Stimulated activated CD4-positive, alpha-beta T cell treated with anti-CD3 and anti-CD28 coated beads, TNF-alpha, amount 100 ng/mL, for 24 hours (primary cell): ENCODE measurements at places on chromosomes 6 and 20.
A peak's percentile ranks its signal among the peaks of the same experiment; 100 is the strongest.

- DNase-seq, result no peak
Measured at GRCh38 chr6:3707024-3707423, 44.5 kb downstream of the PXDC1 start.

DNA sequence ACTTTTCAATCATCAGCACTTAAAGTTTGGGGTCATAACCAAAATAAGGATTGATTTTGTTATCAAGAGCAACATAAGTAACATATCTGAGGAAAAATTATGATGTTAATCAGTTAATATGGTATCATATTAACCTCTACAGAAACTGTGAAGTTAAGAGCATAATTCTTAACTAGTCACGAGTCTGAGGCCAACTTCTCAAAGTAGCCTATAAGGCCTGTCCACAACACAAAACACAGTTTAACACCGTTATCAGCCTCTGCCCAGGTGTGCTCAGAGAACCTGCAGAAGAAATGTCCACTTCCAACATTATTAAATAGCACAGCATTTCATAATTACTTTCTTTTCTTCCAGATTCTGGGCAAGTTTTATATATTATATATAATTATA, 1.1 kb downstream of the STX7 start:
- DNase-seq, result no peak

DNA sequence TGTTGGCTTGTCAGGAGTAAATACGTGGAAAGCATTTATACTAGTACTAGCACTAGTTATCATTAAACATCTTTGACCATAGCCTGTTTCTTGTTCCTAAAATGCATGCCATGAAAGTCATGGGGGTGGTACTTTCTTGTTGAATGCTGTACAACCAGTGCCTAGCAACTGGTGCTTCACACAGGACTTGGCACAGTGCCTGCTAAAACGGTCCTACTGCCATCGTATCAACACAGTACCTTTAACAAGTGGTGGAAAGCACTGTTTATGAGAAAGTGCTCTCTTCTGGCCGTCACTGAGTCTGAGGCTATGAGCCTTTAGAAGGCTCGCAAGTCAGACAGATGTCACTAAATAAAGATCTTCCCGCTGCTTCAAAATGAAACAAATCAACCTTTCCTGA, 21.6 kb downstream of the ZNFX1 start:
- DNase-seq, result no peak

DNA sequence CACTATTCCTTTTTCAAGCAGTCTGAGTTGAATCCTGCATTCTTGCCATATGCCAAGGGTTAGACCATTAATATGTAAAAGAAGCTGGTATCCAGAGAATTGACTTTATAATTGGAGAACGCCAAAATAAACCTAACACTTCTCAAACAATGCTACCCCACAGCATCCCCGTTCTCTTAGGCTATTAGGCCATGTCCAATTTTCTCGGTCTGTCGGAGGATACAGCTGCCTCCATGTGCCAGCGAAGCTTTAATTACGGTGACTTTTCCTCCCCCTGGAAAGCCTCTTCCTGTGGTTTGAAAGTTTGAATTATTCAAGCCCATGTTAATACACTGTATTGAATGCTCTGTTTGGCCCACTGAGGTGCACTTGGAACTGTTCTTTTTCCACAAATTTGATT, 60.5 kb downstream of the HS3ST5 start:
- no peak for DNase-seq

DNA sequence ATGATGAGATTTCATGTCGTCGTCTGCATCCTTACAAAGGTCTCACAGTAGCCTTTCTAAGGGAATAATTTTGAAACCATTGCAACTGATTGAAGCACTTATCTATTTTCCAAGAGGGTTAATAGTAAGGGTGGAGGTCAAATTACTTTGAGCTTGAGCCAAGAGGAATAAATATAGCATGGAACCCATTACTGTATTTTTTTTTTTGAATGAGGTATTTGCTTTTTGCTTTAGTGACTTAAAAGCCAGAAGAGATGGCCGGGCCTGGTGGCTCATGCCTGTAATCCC, 78.3 kb downstream of the SCAND1 start:
- DNase-seq, result no peak

DNA sequence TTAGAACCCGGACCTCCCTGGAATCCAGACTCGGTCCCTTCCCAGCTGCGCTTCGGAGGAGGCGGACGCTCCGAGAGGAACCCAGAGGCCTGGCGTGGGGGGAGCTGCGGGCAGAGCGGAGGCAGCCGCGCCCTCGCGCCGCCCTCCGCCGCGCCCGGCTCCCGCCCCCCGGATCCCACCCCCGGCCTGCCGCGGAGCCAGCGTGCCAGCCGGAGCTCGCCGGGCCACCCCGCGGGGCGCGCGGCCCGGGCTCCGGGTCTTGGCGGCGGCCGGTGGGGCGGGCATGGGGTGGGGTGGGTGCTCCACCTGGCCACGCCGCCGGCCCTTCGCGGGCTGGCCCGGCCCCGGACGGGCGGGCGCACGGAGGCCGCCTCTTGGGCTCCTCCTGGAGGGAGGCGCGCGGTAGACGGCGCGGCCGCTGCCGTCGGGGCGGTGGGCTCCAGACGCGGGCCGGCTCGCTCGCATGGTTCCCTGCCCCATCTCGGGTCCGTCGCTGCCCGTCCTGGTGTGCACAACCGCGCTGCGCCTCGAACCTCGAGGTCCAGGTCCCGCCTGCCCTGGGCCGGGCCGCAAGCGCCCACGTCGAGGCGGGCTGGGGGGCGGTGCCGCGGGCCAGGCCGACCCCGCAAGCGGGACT, 592 bp upstream of the CDYL start:
- peak; percentile 57 for DNase-seq

DNA sequence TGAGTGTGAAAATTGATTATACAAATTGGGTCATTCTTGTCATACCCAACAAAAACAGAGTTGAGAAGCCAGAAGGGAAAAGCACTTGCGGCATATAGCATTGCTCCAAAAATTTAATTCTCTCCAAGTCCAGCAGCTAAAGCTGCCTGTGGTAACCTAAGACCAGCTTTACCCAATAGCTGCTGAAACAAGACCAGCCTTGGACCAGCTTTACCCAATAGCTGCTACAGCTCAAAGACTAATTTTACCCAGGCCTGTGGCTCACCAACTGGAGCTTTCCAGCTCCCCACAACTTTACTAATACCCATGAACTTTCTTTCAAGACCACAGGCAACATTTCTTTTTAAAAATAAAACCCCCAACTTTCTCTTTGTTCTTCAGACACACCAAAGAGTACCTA, 32.8 kb upstream of the ZNF133 start:
- no peak for DNase-seq

DNA sequence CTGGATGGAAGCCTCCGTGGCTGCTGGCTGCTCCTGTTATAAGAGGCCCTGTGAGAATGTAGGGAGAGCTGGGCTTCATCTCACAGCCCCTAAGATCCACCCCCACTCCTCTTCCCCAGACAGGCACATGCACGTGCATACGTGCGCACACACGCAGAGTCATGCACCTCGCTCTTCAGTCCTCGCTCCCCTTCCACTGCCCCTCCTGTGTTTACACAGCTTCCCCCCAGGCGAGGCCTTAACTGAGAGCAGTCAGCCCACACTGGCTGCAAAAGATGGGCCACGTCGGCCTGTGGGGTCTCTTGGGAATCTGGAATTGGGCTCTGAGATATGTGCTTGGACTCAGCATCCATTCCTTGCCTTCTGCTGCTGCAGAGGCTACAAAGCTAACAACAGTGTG, 35.2 kb upstream of the MLN start:
- DNase-seq, result no peak

DNA sequence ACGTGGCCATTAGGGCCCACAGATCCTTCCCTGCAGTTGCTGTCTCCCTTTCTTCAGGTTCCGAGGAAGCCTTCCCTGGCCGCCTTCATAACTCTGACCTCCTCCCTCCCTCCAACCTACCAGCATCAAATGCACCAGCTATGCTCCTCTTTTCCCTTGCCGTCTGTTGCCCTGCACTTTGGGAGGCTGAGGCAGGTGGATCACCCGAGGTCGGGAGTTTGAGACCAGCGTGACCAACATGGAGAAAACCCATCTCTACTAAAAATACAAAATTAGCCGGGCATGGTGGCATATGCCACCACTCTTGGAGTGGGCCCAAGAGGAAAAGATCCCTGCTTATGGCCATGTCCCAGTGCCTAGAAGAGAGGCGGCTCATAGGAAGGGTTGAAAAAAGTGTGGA, 31.8 kb downstream of the RNASET2 start:
- DNase-seq, result no peak

GRCh38 chr20:57449398-57450354, 58.5 kb downstream of the RBM38 start:
- no peak for DNase-seq

DNA sequence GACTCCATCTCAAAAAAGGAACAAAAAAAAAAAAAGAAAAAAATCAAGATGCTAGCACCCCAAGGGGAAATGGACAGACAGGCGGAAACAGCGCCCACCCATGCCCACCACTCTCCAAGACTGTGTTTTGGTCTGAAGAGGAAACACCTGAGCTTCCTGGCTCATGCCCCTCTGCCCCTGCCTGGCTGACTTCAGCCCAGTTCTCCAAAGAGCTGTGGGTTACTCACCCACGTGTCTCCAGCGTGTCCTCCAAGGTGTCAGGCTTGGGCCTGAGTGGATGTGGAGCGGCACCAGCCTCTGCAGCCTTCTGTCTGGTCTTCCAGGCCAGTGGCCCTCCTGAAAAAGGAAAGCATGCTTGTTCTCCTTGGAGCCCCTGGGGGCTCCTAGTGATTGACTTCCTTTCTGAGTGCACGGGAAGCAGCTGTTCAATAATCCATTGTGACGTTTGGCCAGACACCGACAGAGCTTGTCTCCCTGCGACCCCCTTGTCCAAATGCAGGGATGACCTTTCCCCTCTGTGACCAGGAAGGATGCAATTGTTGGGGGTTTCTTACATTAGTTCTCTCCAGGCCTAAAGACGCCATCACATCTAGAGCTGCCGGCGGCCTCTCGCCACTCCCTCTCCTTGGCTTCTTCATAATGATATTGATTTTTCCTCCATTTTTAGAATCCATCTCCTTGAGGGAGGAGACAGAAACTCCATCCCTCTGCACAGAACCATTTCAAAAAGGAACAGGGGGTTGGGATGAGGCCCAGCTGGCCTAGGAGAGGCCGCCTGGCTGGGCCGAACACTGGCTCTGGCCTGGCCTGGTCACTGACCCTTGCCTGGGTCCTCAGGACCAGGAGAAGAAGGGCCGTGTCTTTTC, 58.4 kb downstream of the ADNP start:
- no peak for DNase-seq

DNA sequence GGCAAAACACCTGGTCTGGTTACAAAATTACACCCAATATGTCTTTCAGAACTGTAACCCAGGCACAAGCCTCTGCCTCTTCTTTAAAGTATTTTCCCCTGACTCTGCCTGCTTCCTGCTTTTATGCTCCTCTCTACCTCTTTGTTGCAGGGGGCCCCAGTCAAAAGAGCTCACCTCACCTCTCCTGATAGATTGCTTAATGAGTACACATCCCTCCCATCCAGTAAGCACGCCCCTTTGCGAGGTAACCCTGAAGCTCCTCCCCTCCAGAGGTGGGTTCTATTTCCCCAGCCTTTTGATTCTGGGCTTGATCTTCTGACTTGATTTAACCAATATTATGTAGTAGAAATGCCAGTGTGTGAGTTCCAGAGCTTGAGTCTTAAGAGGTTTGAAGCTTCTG, 56.6 kb upstream of the EYA2 start:
- no peak for DNase-seq

- no peak for DNase-seq
Measured at GRCh38 chr6:41577356-41578216, 31.4 kb downstream of the FOXP4 start.
